ENCODE measurements at places on chromosomes 6 and 20.
A peak's percentile ranks its signal among the peaks of the same experiment; 100 is the strongest.

DNA sequence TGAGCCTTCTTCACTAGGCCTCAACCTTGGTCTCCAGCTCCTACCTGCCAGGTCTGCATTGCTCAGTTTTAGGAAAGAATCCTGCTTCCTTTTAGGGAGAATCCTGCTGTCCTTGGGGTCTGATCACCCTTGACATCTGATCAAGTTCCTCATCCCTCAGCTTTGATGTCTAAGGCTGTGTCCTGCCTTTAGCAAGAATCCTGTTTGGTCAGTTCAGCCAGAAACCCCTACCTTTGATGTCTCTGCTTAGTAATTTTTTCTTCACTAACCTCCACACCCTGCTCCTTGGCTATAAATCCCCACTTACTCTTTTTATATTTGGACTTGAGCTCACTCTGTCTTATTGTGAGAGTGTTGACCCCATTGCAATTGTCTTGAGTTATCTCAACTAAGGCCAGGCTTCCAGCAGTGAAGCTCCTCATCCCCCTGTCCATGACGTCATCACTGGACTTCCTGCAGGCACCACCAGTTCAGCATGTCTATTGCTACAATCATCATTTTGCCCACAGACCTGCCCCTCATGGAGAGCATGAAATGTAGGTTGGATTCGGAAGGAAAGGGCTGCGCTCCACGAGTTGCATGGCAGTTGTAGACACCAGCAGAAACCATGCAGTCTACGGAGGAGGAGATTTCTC, 4.7 kb upstream of the CST5 start:
- DNase-seq = no peak

- DNase-seq = no peak
Measured at GRCh38 chr6:76481101-76481500, 408.6 kb upstream of the IMPG1 start.

- DNase-seq = no peak
Measured at GRCh38 chr20:13396022-13396421, 174.9 kb downstream of the ISM1 start.

- DNase-seq = no peak
Measured at GRCh38 chr20:63416631-63417030, 55.5 kb upstream of the CHRNA4 start.

- DNase-seq = no peak
Measured at GRCh38 chr6:150207931-150208570, 65.2 kb downstream of the PPP1R14C start.

GRCh38 chr6:149455031-149455732, 29.6 kb downstream of the ZC3H12D start:
- DNase-seq = no peak

DNA sequence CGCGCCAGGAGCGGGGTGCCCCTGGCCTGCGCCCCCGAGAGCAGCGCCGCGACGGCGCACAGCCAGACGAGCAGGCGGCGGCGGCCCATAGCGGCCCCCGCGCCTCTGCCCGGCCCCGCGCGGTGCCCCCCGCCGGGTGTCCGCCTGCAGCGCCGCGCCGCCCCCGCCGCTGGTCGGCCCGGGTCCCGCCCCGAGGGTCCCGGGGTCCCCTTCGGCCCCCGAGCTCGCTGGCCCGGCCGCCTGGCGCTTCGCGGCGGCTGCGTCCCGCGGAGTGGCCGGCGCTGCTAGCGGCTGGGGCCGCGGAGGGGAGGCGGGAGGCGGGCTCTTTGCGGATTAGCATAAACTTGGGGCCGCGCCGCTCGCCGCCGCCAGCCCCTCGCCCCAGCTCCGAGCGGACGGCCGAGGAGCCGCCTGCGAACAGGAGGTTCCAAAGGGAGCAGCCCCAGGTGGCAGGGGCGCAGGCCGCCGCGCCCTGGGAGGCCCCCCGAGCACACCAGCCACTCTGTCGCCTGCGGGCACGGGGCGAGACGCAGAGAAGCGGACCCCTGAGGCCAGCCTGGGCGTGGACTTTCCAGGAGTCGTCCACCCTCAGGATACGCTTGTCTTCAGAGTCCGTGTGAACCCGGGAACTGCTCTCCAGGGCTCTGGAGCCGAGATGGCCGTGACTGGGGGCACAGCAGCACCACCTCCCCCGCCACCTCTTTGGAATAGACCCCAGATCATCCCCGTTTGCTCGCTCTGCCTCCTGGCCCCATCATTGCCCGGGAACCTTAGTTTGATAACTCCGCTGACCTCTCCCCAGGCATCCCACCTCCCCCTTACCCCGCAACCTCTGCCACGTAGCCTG, at the start of gene EMILIN3:
Gene EMILIN3 (minus strand): TSS at position 273 of the 847 bp plus-strand sequence. CDS start 184 bp downstream, at position 89.
- DNase-seq = no peak

- DNase-seq = no peak
Measured at GRCh38 chr6:158789115-158789917, 29.9 kb downstream of the EZR start.

GRCh38 chr6:75118925-75119515, 86.8 kb downstream of the COL12A1 start:
- no peak for DNase-seq

DNA sequence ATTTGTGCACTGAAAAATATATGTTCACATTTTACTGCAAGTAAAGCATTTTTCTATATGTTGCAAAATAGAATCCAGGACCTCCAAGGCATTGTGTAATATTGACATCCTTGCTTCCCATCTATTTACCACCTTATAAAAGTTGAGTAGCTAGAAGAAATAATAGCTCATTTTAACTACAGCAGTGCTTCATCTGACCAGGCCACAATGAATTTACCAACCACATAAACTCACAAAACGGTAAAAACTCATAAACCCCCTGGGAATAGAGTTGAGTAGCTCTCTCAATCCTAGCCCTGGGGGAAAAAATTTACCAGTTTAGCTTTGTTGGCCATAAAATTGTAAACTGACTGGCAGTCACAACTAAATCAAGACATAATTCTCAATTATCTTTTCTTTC, 3.9 kb downstream of the ATXN1 start:
- no peak for DNase-seq

- DNase-seq = no peak
Measured at GRCh38 chr6:150420428-150420827, 51.6 kb downstream of the IYD start.

DNA sequence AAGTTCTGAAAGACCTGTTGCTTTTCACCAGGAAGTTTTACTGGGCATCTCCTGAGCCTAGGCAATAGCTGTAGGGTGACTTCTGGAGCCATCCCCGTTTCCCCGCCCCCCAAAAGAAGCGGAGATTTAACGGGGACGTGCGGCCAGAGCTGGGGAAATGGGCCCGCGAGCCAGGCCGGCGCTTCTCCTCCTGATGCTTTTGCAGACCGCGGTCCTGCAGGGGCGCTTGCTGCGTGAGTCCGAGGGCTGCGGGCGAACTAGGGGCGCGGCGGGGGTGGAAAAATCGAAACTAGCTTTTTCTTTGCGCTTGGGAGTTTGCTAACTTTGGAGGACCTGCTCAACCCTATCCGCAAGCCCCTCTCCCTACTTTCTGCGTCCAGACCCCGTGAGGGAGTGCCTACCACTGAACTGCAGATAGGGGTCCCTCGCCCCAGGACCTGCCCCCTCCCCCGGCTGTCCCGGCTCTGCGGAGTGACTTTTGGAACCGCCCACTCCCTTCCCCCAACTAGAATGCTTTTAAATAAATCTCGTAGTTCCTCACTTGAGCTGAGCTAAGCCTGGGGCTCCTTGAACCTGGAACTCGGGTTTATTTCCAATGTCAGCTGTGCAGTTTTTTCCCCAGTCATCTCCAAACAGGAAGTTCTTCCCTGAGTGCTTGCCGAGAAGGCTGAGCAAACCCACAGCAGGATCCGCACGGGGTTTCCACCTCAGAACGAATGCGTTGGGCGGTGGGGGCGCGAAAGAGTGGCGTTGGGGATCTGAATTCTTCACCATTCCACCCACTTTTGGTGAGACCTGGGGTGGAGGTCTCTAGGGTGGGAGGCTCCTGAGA, at the start of gene HFE:
Gene HFE (plus strand): TSS at position 146 of the 832 bp plus-strand sequence. CDS start 12 bp downstream, at position 158.
- DNase-seq = no peak

- DNase-seq = no peak
Measured at GRCh38 chr6:25965058-25965457, 2.5 kb downstream of the TRIM38 start.

DNA sequence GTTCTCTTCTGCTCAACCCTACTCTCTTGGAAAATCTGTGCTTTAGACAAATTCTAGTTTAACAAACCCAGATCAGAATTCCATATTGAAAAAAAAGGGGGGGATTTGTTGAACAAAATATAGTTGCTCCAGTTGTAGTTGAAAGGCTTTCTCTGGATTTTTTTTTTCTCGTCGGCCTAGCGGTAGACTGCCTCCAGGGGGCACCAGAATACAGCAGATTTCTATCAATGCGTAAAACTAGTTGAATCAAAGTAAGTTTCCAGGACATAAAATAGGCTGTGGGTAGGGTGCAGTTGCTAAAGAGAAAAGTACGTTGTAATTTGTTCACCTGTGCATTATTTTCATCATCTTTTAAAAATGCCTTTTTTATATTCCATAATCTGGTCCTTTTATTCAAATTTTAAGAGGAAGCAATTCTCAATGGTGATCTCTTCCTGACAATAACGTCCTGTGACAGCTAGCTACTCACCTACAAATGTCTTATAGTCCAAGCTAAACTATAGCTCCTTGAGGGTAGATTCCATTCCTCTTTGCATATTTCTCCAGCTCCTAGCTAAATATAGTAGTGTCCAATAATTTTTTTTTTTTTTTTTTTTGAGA, 105.4 kb downstream of the PERP start:
- peak; percentile 23 for DNase-seq

GRCh38 chr20:47743671-47744070, 41.6 kb downstream of the SULF2 start:
- no peak for DNase-seq

DNA sequence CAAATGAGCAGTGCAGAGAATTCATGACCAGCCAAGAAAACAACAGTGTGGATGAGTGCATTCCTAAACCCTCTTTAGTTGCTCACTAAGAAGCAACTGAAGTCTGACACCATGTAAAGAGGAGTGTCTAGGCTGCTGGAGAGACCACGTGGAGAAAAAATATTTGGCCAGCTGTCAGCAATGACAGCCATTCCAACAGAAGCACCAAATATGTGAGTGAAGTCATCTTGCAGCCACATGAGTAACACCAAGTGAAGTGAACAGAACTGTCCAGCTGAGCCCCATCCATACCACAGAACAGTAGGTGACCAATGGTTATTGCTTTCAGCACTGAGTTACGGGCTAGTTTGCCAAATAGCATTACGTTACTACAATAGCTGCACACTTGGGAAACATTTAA, 89.4 kb downstream of the TBXT start:
- DNase-seq = peak; percentile 99

DNA sequence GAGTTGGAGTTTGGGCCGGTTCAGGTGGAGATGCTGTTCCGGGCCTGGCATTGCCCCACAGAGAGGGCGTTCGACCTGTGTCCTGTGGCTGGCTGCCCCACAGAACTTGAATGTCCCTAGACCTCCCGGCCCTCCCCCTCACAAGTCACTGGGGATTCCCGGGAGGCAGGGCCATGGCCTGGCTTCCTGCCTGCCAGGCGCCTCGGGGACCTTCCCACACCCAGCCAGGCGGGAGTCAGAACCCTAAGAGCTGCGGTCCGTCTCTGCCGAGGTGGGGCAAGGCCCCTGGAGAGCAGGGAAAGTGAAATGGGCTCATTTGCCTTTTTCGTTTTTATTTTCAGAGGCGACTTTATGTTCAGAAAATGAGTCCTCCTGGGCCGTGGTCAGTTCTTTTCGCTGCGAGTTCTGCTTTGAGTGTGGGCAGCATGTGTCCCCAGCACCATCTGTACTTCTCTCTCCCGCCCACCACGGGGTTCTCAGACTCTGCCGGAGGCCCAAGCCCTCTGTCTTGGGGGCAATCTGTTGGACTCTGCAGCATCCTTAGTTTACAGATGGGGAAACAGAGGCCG, 8.5 kb downstream of the RBM38 start:
- DNase-seq = no peak

GRCh38 chr6:129215916-129216520, 333.1 kb downstream of the LAMA2 start:
- DNase-seq = no peak

- no peak for DNase-seq
Measured at GRCh38 chr6:5638666-5639065, 368.1 kb downstream of the NRN1 start.

DNA sequence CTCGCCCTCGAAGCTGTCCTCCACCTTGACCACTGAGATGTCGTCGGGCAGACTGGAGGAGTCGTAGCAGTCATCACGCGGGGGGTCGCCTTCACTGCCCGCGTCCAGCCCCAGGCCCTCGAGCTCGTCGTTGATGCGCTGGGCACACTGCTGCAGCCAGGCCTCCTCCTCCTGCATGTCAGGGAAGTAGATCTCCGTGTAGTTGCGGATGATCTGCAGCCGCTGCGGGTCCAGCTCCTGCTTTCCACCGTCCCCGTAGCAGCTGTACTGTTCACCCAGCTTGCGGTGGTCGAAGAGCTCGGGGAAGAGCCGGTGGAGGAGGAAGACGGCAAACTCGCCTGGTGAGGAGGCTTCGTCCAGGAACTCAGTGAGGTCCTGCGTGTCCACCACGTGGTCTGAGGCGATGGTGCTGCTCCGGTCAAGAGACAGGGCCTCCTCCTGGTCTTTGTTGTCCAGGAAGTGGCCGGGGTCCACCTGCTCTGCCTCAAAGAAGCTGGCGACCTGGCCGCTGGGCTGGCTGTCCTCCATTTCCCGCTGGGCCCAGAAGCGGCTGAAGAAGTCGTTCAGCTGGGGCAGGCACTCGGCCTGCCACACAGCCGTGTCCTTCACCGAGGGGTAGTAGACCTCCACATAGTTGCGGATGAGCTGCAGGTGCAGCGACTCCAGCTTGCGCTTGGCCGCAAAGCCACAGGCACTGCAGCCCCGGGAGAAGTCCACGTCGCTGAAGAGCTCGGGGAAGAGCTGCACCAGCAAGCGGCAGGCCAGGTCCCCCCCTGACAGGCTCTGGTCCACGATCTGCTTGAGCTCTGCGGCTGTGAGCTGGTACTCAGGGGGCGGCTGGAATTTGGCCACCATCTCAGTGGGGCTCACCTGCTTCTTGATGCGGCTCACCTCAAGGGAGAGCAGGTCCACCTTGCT, 41.9 kb downstream of the MTRES1 start:
- no peak for DNase-seq

GRCh38 chr6:113073611-113074191, 726.6 kb downstream of the RFPL4B start:
- DNase-seq = peak; percentile 41

- DNase-seq = no peak
Measured at GRCh38 chr20:33007376-33008335, at the start of gene BPIFB2. Gene BPIFB2 (plus strand): TSS chr20:33007704. CDS start chr20:33008575, 871 bp downstream.

DNA sequence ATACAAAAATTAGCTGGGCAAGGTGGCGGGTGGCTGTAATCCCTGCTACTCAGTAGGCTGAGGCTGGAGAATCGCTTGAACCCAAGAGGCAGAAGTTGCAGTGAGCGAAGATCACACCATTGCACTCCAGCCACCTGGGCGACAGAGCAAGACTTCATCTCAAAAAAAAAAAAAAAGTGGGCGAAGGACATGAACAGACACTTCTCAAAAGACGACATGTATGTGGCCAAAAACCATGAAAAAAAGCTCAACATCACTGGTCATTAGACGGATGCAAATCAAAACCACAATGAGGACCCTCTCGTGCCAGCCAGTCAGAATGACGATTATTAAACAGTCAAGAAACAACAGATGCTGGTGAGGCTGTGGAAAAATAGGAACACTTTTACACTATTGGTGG, 344.9 kb upstream of the JARID2 start:
- DNase-seq = no peak

GRCh38 chr6:40383348-40384115, 203.6 kb downstream of the LRFN2 start:
- DNase-seq = no peak

Data from astrocyte of the cerebellum (primary cell).